ENCODE measurements at places on chromosomes 6 and 20.

DNA sequence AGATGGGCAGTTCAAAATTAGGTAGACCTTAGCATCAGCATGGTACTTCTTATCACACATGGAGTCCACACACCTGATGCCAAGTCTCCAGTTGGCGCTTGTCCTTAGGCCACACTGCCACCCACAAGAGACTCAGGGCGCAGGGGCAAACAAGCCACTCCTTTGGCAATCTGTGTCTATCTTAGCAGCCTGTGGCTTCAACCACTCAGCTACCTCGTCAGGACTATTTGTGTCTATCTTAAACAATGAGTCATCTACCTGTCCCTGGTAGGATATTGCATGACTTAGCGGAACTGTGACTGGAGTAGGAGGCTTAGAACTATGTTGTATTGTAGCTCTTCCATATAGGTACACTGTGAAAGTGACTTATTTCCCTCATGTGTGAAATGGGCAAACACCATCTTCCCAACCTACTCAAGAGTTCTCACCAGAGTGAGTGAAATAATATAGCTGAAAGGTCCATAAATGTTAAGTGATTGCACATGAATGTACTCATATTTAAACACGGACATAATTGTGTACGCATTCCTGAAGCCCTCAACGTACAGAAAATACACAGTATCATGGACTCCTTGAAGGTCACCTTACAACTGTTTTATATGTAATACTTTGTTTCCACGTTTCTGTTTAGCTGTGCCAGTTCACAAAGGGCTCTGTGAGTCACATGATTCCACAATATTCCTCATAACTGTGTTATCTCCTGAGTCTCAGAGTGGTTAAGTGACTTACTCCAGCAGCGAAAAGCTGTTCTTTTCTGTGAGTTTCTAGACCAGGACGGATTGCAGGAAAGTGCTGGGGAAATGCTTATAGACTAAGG, 1.6 kb downstream of the TRIM27 start:
- DNase-seq, result no peak

DNA sequence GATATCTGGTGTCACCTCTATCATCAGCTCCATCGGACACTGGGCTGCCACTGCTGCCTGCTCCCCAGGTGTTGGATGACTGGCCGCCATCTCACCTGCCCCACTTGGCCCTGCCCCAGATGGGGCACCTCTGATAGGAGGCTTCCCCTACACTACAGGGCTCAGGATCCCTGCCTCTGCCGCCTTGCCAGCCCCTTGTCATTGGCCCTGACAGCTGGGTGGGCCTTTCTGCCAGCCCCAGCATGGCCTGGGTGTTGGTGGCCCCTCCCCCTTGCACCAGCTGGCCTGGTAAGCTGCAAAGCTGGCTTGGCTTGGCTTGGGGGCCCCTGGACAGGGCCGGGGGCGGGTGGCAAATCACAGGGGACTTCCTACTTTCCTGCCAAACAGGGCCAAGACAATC, 10.6 kb downstream of the PACSIN1 start:
- no peak for DNase-seq

- DNase-seq, result no peak
Measured at GRCh38 chr6:36376742-36377141, 10.7 kb downstream of the ETV7 start.

DNA sequence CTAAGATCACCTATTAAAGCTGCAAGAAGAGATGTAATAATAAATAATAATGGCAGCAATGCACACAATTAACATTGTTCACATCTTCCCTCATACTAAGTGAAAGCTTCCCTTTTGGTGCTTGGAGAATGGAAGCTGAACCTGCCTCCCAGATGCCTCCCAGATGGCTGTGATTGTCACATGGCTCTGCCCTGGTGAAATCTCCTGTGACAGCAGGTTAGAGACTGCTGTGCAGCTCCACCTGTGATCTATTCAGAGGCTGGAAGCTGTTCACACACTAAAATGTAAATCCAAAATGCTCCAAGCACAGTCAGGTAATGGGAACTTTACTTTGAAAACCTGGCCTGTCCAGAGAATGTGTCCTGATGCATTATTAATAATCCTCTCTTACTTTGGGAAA, 41.7 kb upstream of the RGS17 start:
- DNase-seq, result no peak

DNA sequence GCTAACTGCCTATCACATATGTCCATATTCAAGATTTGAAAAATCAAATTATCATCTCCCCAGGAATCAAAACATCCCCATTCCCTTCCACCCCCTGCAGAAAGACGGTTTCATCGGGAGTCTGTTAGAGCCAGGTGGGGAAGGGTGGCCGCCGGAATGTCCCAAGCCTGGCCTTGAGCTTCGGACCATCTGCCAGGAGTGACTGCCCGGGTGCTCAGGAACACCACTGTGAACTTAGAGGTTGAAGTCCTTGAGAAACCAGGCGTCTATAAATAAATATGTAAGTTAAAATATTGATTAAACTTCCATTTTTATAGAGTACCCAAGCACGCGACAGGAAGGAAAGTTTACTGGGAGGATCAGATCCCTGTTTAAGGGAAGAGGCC, 250.8 kb downstream of the DLL1 start:
- DNase-seq, result no peak

GRCh38 chr6:3619800-3620199, 131.7 kb downstream of the PXDC1 start:
- no peak for DNase-seq

GRCh38 chr20:14922503-14923267, 585.3 kb upstream of the FLRT3 start:
- no peak for DNase-seq

Measured in CD4-positive, alpha-beta T cell treated with Interferon alpha-2 for 1 hour (primary cell).